Cerebellar cortex (tissue), 1 donor: ENCODE measurements at places on chromosomes 5 and 9.
A peak's percentile ranks its signal among the peaks of the same experiment; 100 is the strongest.

DNA sequence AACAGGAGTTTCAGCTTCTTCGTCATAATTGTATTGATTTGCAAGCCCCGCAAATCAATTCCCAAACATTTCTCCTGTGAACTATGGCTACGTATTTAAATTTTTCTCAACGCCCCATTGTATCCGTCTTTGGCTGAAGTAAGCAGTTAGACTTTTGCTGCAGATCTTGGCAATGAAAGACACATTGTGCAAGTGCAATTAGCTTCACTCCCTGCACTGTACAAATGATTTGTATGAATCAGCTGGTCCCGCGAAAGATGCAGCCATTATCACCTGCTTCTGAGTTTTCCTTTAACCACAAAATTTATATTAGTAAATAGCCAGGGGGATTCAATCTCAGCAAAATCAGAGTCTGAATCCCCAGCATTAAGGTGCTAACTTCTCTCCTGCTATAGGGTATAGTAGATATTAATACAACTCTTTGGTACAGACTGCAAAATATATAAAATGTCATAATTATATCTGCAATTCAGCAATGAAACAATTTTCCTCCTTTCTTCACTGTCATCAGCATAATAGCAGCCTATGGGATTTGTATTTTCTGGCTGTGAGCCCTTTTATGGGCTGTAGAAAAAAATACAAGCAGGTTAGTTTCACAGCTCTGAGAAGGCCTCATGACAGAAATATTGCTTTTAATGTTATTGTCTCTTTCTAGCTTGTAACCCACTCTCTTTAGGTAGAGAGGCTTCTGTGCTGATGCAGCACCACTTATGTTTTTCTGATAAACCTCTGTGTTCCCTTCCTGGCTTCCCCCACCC is 68.4 kb upstream of the SMARCA2 start:
- no peak for DNase-seq

- no peak for DNase-seq
Measured at GRCh38 chr5:39422036-39422606, 2.7 kb downstream of the DAB2 start.

DNA sequence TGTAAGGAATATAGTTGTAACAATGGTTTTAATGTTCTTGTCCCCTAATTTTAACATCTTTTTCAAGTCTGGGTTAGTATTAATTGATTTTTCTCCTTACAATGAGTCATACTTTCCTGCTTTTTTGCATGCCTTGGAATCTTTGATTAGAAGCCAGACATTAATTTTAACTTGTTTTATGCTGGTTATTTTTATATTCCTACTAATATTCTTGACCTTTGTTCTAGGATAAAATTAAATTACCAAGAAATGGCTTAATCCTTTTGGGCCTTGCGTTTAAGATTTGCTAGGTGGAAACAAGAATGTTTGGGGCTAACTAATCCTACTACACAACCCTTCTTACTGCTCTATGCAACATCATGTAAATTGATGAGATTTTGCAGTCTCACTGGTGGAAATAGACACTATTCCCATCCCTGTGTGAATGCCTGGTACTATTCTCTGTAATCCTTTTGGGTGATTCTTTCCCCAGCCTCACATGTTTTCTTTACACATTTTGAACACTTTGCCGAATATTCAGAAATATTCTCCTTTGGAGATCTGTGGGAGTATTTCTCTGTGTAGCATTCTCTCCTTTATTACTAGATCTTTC is 47.2 kb downstream of the ZCCHC7 start:
- no peak for DNase-seq

DNA sequence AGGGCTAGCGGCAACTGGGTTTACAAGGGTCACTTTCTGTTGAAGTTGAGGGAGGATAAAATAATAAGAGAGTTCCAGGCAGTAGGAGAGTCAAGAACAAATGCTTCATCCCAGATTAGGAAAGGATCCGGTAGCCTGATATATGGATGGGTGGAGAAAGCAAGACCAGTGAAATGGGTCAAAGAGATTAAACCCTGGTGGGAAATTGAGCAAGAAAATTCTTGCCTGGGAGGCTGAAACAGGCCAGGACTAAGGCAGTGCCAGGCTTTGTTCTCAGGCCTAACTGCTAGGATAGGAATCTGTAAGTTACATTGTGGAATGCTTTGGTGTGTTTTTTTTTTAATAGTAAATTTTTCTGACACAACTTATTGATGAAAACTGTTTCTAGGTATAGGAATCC is 257.4 kb upstream of the RFX3 start:
- DNase-seq, result no peak

DNA sequence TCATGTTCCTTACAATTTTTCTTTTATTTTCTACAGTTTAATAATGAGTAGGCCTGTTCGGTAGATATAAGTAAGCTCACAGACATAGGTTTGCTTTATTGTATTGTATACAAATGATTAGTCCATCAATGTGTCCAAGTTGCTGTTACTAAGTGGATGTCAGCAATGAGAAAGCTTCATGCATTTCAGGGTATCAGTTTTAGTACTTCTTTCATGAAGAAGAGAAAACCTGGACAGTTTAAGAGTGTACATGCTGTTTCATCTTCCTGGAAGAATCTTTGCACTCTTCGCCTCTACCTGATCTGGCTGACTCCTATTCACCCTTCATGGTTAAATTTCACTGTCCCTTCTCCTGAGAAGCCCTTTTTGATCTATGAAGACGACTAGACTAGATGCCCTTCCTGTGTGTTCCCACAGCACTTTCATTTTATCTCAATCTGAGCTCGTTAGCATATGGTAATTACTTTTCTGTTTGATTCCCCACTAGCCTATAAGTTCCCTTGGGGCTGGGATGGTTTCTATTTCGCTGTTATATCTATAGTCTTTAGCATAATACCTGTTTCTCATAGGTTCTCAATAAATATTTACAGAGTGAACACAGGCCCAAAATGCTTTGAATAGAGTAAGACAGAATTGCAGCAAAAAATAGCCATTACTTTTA is 70.7 kb downstream of the CETN3 start:
- no peak for DNase-seq

- peak; percentile 11 for DNase-seq
Measured at GRCh38 chr5:56319526-56320181, 86.5 kb upstream of the ANKRD55 start.
